CD4-positive, alpha-beta T cell (primary cell): ENCODE measurements at places on chromosomes 2 and 18. TPM values are rescaled to one million over a fixed set of nuclear protein-coding genes. Genes with fewer than 3 reads are reported as not detected.

TMEM178A gene
- 0.53 TPM for total RNA-seq

GRCh38 chr2:180669016-180669415 lies 311.4 kb upstream of the UBE2E3 start:
- no peak for DNase-seq

TACR1 gene
- 0.14 TPM for total RNA-seq

- no peak for DNase-seq
Measured at GRCh38 chr18:75544051-75544481, 116.6 kb upstream of the SMIM21 start.

DNA sequence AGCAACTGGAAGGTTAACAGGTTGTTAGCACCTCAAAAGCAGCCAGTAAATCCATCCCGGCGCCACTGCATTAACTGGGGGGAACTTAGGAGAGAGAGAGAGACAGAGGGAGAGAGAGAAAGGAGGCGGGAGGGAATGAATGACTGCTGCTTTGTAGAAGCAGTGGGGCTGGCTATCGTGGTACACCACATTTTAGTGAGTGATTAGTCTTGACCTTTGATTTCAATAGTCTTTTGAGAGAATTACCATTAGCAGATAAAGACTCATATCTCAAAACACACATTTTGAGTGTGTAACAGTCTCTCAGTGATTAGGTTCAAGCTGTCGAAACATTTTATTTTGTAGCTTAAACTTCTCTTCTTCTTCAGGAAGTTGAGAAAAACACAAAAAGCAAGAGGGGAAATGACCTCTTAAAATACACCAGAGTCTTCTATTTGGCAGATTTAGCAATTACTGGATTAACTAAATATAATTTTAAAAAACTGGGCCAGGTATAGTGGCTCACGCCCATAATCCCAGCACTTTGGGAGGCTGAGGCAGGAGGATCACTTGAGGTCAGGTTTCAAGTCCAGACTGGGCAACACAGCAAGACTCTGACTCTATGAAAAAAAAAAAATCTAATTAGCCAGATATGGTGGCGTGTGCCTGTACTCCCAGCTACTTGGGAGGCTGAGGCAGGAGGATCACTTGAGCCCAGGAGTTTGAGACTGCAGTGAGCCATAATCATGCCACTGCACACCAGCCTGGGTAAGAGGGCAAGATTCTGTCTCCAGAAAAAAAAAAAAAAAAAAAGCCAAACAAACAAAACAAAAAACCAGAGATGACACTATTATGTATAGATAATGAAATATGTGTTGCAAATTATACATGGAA lies 22.0 kb upstream of the PNO1 start:
- no peak for DNase-seq

LPIN2 gene
- total RNA-seq: 48.7 TPM

GRCh38 chr18:57787068-57787685 lies 15.9 kb downstream of the ATP8B1 start:
- no peak for DNase-seq

- no peak for DNase-seq
Measured at GRCh38 chr2:238989484-238989883, 141.6 kb downstream of the TWIST2 start.

PIEZO2 gene
- total RNA-seq: not detected
